ENCODE measurements at places on chromosomes 4 and X.

- DNase-seq: no peak
Measured at GRCh38 chr4:123913598-123913997, 517.0 kb downstream of the SPRY1 start.

DNA sequence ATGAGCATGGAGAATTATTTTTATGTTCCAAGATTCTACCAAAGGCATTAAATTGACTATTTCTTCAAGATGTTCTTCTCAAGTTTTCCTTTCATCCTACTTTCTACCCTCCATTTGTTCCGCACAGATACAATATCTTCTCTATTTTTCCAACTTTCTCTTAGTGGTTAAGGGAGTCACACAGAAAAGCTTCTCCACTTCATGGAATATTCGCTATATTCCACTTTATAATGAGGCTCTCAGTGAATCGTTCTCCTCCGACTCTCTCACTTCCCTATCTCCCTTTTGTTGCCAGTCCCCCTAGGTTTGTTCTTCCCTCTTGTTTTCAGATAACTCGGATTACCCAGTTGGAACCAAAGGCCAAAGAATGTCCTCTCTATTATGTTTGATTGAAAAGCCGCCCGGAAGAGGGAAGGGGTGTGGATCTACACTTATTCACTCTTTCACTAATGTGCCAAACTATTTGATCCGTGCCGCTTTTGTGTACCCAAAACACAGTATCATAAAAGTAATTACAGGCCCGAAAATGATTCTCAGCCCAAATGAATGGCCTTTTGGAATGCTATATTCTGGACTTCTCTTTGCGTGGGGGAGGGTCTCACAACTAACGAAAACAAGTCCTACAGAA is 1.2 kb downstream of the SH3D19 start:
- no peak for DNase-seq

- no peak for DNase-seq
Measured at GRCh38 chr4:41320278-41320677, 63.5 kb downstream of the UCHL1 start.

GRCh38 chr4:138675685-138676084 is 339.9 kb upstream of the NOCT start:
- DNase-seq: no peak
